HT1080 (cell line): ENCODE measurements at places on chromosomes 7 and 10. TPM values are rescaled to one million over a fixed set of nuclear protein-coding genes. Genes with fewer than 3 reads are reported as not detected.

AKR1C4 gene
- not detected in 2 replicates for total RNA-seq

RBP3 gene
- not detected in 2 replicates for total RNA-seq

AMZ1 gene
- not detected in 2 replicates for total RNA-seq

CDNF gene
- total RNA-seq = 0.10 and 0.77 TPM in 2 replicates

ZNF775 gene
- total RNA-seq = 7.2 and 8.2 TPM in 2 replicates

GIGYF1 gene
- 11.9 and 13.8 TPM in 2 replicates for total RNA-seq

ANKRD7 gene
- 0.27 and 0.74 TPM in 2 replicates for total RNA-seq

UPP1 gene
- 11.8 and 12.8 TPM in 2 replicates for total RNA-seq

STK32C gene
- total RNA-seq = 11.5 and 14.4 TPM in 2 replicates

EMX2 gene
- 0.08 and 0.20 TPM in 2 replicates for total RNA-seq

UNCX gene
- total RNA-seq = not detected in 2 replicates
